Osteoblast (primary cell): ENCODE measurements at places on chromosomes 16 and 17. TPM values are rescaled to one million over a fixed set of nuclear protein-coding genes. Genes with fewer than 3 reads are reported as not detected.

GRCh38 chr17:53919356-53919755 is 96.6 kb downstream of the KIF2B start:
- DNase-seq = no peak
- no peak overlapping the region for H3K27ac ChIP-seq
- no peaks in the 10 kb centered on the region for H3K27me3 ChIP-seq
- no peaks in the 10 kb centered on the region for H3K4me1 ChIP-seq

DNA sequence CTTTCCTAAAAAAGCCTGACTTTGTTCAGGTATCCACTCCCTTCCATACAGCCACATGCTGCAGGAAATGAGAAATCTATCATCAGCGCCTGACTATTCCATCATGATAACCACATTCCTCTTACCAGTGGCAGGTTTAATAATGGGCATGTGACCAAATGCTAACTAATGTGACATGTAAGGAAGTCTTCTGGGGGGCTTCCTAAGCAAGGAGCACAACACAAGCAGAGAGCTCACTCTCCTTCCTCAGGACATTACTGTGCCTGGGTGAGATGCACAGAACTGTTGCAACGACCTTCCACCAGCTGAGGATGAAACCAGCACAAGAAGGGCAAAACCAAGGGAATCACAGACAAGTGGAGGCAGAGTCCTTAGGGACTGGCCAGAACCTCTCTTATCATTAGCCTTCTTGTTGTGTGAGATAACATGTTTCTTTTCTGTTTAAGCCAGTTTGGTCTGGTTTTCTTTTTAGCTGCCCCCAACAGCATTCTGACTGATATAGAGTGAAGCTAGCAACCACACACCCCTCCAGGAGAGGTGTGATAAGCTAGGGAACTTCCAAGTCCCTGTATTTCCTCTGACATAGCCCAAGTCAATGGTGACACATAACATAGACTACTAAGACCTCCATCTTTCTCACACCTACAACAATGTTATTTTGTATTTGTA is 16.9 kb downstream of the MYO1D start:
- H3K4me3 ChIP-seq = no peak overlapping the region
- no peaks in the 10 kb centered on the region for H3K36me3 ChIP-seq
- DNase-seq = no peak
- H3K27ac ChIP-seq = no peak overlapping the region
- H3K27me3 ChIP-seq = no peaks in the 10 kb centered on the region

GRCh38 chr17:72381597-72382397 is 261.0 kb downstream of the SOX9 start:
- peaks cover 15% of the 10 kb centered on the region for H3K4me1 ChIP-seq
- no peak overlapping the region for H3K27ac ChIP-seq
- peak; percentile 77 for DNase-seq

DNA sequence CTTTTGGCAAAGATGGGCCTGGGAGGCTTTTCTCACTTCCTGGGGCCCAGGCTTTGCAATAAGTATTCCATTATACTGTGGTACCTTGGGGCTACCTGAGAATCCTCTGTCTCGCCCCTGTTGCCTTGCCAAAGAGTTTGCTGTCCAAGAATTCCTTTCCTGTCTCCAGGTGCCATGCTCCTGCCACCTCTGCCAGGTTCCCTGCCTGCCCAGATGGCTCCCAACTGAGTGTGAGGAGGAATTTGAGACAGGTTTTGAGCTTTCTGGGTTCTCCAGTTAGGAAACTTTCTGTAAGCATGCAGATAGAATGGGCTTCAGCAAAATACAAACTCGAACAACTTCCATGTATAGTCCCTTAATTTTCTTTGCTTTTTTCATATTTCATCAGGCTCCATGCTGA is 5.8 kb downstream of the MAPT start:
- no peaks in the 10 kb centered on the region for H3K36me3 ChIP-seq
- H3K4me3 ChIP-seq = no peak overlapping the region
- peaks cover 50% of the 10 kb centered on the region for H3K27me3 ChIP-seq
- H3K4me1 ChIP-seq = peaks cover under 1% of the 10 kb centered on the region
- DNase-seq = no peak

GRCh38 chr16:69204172-69204571 is 17.2 kb downstream of the SNTB2 start:
- no peaks in the 10 kb centered on the region for H3K36me3 ChIP-seq
- H3K4me1 ChIP-seq = peaks cover 20% of the 10 kb centered on the region
- H3K27me3 ChIP-seq = no peaks in the 10 kb centered on the region
- DNase-seq = no peak
- H3K27ac ChIP-seq = peak overlapping the region; percentile 12

- H3K27me3 ChIP-seq = no peaks in the 10 kb centered on the region
- H3K27ac ChIP-seq = no peak overlapping the region
- H3K4me1 ChIP-seq = peaks cover 49% of the 10 kb centered on the region
- no peaks in the 10 kb centered on the region for H3K36me3 ChIP-seq
- H3K4me3 ChIP-seq = no peak overlapping the region
Measured at GRCh38 chr16:86668136-86668910, 90.0 kb downstream of the FOXL1 start.

DNA sequence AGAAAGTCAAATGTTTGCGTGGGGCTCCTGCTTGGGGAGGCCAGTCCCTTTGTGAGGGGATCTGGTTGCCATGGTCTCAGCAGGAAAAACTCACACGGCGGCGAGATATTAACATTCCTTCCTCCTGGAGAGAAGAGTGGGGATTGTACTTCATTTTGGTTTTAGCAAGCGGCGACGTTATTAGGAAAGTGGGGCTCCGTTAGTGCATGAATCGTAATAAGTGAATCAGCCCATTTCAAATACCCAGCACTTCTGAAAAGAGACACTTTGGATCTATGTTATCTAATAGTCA is 41.6 kb upstream of the METRNL start:
- H3K4me3 ChIP-seq = no peak overlapping the region
- H3K4me1 ChIP-seq = no peaks in the 10 kb centered on the region
- DNase-seq = peak; percentile 0
- H3K36me3 ChIP-seq = peaks cover 7% of the 10 kb centered on the region

DNA sequence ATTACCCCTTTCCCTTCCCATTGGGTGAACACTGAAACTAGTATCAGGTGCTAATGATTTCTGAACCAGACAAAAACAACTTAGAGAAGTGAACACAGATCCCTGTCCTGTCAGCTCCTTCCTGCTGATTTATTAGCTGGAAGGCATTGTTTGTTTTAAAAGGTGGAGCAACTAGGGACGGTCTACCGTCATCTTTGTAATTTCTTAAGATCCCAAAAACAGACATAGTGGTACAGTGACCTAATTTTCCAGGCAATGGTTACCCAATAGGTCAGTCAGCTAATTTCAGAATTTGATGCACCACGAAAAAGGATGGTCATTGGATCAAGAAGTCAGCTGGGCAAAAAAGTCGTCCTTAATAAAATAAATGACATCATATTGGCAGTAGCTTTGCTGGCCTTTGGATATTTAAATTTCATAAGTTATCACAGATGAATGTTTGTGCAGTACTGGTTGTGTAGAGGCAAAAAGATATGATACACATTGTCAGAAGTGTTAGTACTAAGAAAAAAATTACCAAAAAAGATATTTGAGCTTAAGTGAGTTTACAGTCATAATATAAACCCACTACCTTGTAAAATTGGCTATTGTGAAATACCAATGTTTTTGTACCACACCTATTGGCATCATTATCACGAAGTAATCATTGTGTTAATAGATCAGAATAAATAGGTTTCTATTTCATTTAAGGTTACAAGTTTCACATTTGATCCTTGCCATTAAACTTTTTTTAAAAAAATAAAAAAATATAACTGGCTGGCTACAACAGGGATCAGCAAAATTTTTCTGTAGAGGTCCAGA is 27.2 kb upstream of the KCNJ16 start:
- H3K27ac ChIP-seq = no peak overlapping the region
- DNase-seq = no peak
- H3K4me3 ChIP-seq = no peak overlapping the region
- no peaks in the 10 kb centered on the region for H3K4me1 ChIP-seq

- no peak for DNase-seq
- H3K27me3 ChIP-seq = no peaks in the 10 kb centered on the region
- H3K4me3 ChIP-seq = no peak overlapping the region
- H3K27ac ChIP-seq = peak overlapping the region; percentile 58
- peaks cover 30% of the 10 kb centered on the region for H3K36me3 ChIP-seq
Measured at GRCh38 chr16:72884037-72884436, 163.9 kb downstream of the ZFHX3 start.

DNA sequence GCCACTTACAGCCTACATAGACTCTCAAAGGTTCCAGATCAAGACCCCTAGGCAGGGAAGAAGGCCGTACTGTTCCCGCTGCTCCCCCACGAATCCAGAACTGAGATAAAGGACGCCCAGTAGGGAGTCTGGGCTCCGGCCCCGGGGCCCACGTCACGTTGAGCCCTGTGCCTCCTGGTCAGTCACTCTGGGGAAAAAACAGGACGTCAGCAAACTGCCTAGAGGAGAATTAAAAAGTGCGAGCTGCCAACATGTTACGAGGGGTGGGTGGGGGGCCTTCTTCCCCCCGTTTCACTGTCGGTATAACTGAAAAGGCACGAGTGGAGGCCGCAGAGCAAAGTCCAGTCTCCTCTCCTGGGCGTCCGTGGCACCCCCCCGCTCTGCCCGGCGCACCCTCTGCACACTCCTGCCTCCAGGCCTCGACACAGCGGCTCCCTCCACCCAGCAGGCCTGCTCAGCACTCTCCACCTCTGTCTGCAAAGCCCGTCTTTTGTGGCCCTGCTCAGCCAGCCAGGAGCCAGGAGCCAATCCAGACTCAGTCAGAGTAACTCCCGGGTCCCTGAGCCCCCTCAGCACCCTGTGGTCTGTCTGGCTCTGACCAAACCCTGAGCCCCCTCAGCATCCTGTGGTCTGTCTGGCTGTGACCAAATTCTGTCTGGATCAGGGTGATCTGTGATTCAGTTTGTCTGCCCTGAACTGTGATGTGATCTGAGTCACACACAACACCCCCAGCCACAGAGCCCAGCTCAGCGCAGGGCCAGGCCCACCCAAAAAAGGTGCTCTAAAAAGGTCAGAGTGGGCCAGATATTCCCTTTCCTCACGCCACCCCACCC is 6.2 kb downstream of the ITGAE start:
- no peak overlapping the region for H3K4me3 ChIP-seq
- H3K27ac ChIP-seq = peak overlapping the region; percentile 86
- H3K36me3 ChIP-seq = no peaks in the 10 kb centered on the region
- H3K4me1 ChIP-seq = peaks cover 34% of the 10 kb centered on the region
- peak; percentile 95 for DNase-seq
- H3K27me3 ChIP-seq = no peaks in the 10 kb centered on the region

DNA sequence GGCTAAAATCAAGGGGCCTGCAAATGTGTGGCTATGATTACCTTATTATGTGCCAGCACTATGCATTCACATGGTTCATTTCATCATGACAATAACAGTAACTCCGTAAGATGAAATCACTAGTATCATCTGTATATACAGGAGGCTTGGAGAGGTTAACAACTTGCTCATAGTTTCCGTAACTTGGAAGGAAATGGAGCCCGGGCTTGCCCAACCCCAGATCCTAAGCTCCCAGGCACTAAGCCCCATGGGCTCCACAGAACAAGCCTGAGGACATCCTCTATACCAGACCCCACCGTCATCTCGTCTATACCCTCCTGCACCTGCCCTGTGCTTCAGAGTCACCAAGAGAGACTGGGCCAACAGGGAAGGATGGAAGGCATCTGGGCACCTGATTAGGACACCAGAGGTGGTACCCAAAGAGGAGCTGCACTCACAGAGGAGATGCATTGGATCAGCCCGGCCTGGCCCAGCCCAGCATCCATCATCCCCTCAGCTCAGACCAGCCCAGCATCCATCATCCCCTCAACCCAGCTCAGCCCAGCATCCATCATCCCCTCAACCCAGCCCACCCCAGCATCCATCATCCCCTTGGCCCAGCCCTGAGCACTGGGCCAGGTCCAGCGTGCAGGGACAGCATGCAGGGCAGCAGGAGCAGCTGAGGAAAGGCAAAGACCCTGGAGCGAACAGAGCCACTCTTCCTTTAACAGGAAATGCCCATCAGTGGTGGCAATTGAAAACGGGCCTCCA is 28.5 kb downstream of the NSMCE1 start:
- H3K27ac ChIP-seq = peak overlapping the region; percentile 98

DNA sequence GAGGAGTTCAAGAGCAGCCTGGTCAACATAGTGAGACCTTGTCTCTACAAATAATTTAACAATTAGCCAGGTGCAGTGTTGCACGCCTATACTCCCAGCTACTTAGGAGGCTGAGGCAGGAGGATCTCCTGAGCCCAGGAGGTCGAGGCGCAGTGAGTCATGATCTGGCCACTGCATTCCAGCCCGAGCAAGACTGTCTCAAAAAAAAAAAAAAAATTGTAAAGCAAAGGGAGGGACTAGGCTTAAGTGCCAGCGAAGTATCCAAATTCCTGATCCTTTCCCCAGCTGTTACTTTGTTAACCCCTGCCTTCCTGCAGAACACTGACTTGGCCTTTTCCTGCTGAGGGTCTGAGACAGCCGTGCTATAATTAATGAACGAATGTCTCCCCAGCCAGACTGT is 2.7 kb downstream of the GDPD3 start:
- H3K27ac ChIP-seq = no peak overlapping the region
- peaks cover 6% of the 10 kb centered on the region for H3K4me1 ChIP-seq
- no peak overlapping the region for H3K4me3 ChIP-seq
- no peaks in the 10 kb centered on the region for H3K27me3 ChIP-seq
- peaks cover 48% of the 10 kb centered on the region for H3K36me3 ChIP-seq
- no peak for DNase-seq

GRCh38 chr16:30984669-30985400 is at the start of gene HSD3B7:
TSS of gene HSD3B7 (plus strand) at chr16:30985207. CDS start at chr16:30985659, 452 bp downstream.
- H3K27me3 ChIP-seq = no peaks in the 10 kb centered on the region
- H3K27ac ChIP-seq = peak within 1 kb of the TSS; percentile 45
- peaks cover 23% of the 10 kb centered on the region for H3K36me3 ChIP-seq
- H3K4me3 ChIP-seq = peak within 1 kb of the TSS; percentile 70
- DNase-seq = peak; percentile 100

DNA sequence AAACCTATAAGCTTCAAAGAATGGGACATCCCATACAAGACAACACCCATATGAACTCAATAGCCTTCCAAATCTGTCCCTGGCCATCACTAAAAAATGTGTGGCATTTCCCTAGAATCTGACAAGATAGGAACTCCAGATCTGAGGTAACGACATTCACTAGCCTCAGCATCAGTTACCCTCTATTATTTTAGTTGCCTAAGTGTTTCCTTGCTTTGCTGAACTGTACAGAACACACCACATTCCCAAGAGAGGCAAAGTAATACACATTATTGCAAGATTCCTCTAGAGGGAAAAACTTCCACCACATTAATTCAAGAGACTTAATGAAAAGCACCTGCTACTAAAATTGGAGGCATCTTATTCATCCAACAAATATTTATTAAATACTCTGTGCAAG is 5.0 kb downstream of the LSM12 start:
- peak; percentile 80 for DNase-seq
- H3K4me3 ChIP-seq = no peak overlapping the region
- no peaks in the 10 kb centered on the region for H3K27me3 ChIP-seq

DNA sequence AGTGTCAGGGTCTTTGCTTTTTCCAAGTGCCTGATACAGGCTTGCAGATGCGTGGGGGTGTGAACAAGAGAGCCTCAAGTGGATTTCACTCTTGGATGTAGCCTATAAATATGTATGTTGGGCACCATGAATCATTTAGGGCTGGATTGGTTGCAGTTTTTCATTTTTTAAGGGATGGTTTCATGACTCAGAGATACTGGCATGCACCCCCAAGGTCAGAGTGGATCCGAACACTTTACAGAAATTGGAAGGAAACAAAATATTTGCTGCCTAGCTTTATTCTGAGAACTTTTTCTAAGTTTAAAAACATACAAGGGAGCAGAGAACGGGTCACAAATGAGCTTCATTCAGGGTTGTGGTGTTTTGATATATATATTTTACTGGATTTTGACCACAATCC is 436.8 kb upstream of the ERCC4 start:
- no peak overlapping the region for H3K27ac ChIP-seq
- no peak overlapping the region for H3K4me3 ChIP-seq
- no peaks in the 10 kb centered on the region for H3K4me1 ChIP-seq

The KRTAP4-6 gene
- total RNA-seq = not detected in 2 replicates

The FZD2 gene
- total RNA-seq = 15.9 and 23.9 TPM in 2 replicates

The CBFA2T3 gene
- not detected in 2 replicates for total RNA-seq

The RNF112 gene
- 0.29 and 0.36 TPM in 2 replicates for total RNA-seq

The CA7 gene
- not detected in 2 replicates for total RNA-seq

The AGRP gene
- total RNA-seq = not detected in 2 replicates
